ENCODE measurements at places on chromosomes 11 and 22.
A peak's percentile ranks its signal among the peaks of the same experiment; 100 is the strongest.

- DNase-seq = peak; percentile 20
Observed at GRCh38 chr11:93567401-93567895, 24.3 kb upstream of the SMCO4 start.

GRCh38 chr11:120188371-120188770, 22.5 kb upstream of the OAF start:
- no peak for DNase-seq

DNA sequence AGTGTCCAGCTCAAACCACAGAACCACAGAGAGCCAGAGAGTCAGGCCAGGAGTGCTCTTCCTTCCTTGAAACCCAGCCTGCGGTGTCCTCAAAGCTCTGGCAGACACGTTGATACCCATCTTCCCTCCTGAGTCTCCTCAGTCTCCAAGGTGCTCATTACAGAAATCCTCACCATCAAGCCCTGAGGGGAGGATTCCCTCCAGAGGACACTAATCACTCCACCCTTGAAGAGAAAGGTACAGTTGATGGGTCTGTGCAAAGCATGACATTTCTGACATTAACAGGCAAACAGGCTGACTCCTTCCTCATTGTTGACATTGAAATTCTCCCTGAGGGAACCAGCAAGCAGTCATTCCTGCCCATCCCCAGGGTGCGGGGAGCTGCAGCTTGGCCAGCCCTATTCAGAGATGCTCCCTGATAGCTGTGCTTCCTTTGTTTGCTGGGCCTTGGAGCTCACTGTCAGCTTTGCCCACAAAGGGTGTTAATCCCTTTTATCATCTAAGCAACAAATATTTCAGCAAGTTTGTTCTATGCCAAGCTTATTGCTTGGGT, 101.7 kb upstream of the CSNK2A3 start:
- no peak for DNase-seq

GRCh38 chr11:112238041-112238440, 11.8 kb downstream of the PTS start:
- DNase-seq = no peak
